ENCODE measurements at places on chromosomes 13 and 19.

GRCh38 chr19:3190470-3190770 is 4.7 kb downstream of the NCLN start:
- DNase-seq: no peak

DNA sequence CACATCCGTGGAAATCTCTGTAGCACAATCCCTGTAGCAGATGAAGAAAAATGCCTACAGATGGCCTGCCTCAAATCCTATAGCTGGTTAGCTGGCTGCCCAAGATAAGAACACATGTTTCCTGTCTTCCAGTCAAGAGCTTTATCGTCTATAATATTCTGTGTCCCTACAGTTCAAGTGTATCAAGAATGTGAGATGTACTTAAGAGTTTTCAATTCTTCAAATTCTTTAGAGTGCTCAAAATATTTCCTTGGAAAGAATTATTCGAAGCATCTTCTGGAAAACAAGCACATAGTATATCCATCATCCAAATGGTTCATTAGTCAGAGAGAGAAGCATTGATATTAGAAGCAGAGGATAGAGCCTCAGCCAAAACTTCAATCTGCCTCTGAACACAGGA is 239.8 kb downstream of the COG6 start:
- DNase-seq: no peak

DNA sequence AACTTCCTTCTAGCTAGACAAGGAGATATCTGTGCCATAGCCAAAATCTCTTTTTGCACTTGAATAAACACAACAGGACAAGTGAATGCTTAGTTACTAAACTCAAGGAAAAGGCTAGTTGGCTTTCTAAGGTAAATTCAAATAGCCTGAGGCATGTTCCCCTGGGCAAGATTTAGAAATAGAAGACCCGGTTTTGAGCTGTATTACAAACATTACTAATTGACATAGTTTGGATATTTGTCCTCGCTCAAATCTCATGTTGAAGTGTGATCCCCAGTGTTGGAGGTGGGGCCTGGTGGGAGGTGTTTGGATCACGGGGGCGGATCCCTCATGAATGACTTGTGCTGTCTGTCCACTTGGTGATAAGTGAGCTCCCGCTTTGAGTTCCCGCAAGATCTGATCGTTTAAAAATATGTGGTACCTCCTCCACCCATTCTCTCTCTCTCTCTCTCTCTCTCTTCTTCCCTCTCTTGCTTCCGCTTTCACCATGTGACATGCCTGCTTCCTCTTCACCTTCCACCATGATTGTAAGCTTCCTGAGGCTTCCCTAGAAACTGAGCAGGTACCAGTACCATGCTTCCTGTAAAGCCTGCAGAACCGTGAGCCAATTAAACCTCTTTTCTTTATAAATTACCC is 3.9 kb upstream of the KBTBD6 start:
- DNase-seq: no peak

DNA sequence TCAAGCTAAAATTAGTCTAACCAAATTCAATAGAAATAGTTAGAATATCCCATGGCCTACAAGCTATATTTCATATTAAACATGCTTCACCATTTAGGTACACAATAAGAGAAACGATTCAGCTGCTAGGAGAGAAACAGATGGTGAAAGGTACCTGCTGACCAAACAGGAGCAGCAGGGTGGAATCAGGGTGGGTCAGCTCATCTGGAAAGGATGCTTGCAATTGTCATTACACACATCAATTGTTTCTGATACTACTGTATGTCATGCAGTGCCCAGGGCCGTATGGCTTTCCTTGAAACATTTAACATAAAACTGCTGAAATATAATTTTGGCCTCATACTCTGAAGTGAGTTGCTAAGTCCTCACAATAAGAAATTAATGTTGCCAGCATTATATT is 776.0 kb downstream of the DACH1 start:
- DNase-seq: no peak

DNA sequence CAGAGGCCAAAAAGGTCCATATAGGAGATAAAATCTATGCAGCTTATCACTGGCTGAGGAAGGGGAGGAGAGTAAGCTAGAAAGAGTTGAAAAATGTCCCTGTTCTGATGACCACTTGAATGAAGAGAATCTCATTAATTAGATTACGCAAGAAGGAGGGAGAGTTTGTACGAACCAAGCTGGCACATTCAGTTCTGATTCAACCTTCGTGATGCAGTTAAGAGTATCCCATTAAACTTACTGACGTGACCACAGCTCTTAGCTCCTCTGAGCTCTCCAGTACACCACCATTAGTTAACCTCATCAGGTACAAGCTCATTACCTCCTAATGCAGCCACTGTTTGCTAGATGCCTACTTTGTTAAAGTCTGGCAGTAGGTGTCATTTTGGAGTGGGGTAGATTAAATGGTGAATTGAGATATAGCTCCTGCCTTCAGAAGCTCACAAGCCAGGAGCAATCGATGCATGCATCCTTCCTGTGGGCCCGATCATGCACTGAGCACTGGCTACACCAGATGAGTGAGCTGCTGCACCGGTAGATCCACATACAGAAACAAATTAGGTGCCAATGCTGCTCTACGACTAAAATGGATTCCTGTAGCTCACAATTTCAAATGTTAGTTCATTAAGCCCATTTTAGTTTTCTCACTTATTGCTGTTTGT is 458.3 kb downstream of the COG6 start:
- no peak for DNase-seq

DNA sequence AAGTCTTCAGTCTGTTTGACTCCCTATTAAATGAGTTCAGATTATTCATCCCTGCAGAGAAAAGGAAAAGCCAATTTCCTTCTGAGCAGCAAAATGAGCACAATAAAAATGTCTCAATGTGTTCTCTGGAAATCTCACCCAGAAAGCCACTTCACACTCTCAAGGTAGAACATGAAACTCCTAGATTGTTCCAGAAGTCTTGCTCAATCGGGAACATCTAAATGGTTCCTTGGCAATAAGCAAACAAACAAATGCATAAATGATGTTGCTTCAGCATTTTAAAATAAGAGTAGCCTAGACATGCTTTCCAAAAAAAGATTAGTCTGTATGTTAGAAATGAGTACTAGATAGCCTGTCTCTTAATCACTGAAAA is 59.7 kb upstream of the TNFRSF19 start:
- DNase-seq: no peak

DNA sequence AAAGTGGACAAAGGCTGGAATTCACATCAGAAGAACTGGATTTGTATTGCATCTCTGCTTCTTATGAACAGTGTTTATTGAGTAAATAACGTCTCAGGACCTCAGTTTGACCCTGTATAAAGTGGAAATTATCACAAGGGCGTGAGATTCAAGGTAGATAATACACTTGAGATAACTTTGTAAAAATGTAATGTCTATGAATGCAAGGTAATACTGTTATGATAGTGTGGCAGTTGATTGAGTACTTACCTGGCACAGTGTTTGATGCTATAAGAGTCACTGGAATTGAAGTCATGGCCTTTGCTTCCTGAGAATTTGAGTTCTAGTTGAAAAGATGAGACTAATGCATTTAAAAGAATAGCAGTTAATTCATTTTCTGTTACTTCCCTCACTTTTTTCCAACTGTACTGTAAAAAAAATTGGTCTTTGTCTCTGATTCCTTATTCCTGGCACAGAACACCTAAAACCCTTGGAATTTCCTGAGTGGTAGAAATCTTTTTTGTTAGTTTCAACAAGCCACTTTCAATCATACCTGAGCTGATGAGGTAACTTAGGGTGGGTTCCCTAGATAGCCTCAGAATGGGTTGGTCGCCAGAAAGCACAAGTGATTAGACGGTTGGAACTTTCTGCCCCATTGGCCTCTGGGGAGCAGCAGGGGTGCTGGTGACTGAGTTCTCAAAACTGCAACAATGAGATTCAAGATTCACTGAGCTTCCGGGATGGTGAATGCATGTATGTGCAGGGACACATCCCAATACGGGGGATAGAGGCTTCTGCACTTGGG is 6.4 kb upstream of the XPO4 start:
- no peak for DNase-seq

DNA sequence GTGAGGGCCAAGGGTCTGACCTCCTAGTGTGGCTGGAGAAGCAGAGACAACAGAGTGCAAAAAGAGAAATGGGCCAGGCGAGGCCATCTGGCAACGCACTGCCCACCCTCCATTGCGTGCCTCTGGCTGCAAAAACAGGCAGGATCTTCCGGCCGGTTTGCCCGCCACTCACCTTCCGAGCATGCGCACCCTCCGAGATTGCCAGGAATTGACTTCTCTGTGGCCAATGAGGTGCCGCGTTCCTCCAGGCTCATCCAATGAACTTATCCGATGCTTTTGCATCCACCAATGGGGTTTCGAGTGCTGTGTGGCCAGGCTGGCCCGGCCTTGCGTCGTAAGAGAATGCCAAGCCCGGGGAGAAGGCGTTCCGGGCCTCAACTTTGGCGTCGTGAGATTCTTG is at the start of gene TEX101:
TEX101 (plus strand) TSS at position 337 of the 400 bp plus-strand sequence. CDS start 1,030 bp downstream, outside the sequence.
- no peak for DNase-seq

DNA sequence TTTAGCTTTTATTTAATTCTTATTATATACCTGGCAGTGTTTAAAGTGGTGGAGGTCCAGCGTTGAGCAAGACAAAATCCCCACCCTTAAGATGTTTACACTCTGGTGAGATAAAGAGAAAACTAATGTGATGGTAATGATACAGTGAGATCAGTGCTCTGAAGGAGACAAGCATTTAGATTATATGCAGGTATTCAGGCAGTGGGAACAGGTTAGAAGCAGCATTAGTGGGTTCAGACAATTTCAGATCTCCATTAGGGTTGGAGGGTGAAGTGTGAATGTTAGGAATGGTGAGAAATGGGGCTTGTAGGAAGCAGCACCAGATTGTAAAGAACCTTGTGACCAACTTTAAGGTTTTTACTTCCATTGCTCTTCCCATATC is 39.0 kb downstream of the PIBF1 start:
- DNase-seq: no peak

GRCh38 chr13:37753776-37754175 is 115.8 kb downstream of the TRPC4 start:
- no peak for DNase-seq

Measured in NCI-H526 (cell line).